ENCODE measurements at places on chromosomes 16 and 17. TPM values are rescaled to one million over a fixed set of nuclear protein-coding genes. Genes with fewer than 3 reads are reported as not detected.

PAFAH1B1 gene
- 113 TPM for total RNA-seq

ASPA gene
- total RNA-seq: not detected

- no peaks in the 10 kb centered on the region for H3K36me3 ChIP-seq
- DNase-seq: no peak
- H3K4me3 ChIP-seq: no peak overlapping the region
- no peak overlapping the region for H3K27ac ChIP-seq
- H3K4me1 ChIP-seq: no peaks in the 10 kb centered on the region
Observed at GRCh38 chr16:55662644-55663031, 6.8 kb downstream of the SLC6A2 start.

GRCh38 chr17:27450416-27450815, 5.8 kb upstream of the KSR1 start:
- no peak overlapping the region for H3K4me3 ChIP-seq
- no peaks in the 10 kb centered on the region for H3K27me3 ChIP-seq
- no peak overlapping the region for H3K27ac ChIP-seq
- no peak for DNase-seq

- peaks cover 22% of the 10 kb centered on the region for H3K27me3 ChIP-seq
- H3K4me3 ChIP-seq: no peak overlapping the region
- H3K27ac ChIP-seq: no peak overlapping the region
Observed at GRCh38 chr17:73533127-73533526, 111.1 kb downstream of the SDK2 start.

DNA sequence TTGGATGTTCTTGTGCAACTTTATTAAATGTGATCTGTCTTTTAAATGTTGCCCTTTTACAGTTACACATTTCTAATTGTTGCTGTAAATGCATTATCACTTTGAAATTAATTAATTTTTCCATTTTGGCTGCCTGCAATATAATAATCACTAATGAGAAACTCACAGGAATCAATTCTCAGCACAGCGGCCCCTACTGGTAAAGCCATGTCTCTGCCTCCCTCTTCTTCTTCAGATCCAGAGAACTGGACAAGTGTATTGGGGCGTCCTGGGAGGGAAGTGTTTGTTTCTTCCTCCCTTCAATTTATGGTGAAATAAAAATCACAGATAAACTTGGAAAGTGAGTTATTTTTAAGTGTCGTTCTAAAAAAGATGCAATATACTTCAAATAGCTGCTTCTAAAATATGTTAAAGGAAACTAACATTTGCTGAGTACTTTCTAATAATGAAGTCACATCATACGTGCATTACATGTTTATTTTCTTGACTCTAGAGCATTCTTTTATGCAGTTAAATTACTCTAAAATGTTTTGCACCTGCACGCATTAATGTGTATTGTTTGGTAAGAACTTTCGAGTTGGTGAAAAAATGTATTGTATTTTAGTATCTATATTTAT, 338.0 kb downstream of the WWOX start:
- H3K4me3 ChIP-seq: no peak overlapping the region
- DNase-seq: no peak
- no peaks in the 10 kb centered on the region for H3K27me3 ChIP-seq
- no peak overlapping the region for H3K27ac ChIP-seq
- H3K36me3 ChIP-seq: no peaks in the 10 kb centered on the region

- H3K36me3 ChIP-seq: no peaks in the 10 kb centered on the region
- DNase-seq: no peak
- H3K4me3 ChIP-seq: no peak overlapping the region
- H3K27ac ChIP-seq: no peak overlapping the region
- peaks cover 66% of the 10 kb centered on the region for H3K27me3 ChIP-seq
- H3K4me1 ChIP-seq: peaks cover 6% of the 10 kb centered on the region
Observed at GRCh38 chr17:1997289-1997926, 27.7 kb downstream of the RTN4RL1 start.

DNA sequence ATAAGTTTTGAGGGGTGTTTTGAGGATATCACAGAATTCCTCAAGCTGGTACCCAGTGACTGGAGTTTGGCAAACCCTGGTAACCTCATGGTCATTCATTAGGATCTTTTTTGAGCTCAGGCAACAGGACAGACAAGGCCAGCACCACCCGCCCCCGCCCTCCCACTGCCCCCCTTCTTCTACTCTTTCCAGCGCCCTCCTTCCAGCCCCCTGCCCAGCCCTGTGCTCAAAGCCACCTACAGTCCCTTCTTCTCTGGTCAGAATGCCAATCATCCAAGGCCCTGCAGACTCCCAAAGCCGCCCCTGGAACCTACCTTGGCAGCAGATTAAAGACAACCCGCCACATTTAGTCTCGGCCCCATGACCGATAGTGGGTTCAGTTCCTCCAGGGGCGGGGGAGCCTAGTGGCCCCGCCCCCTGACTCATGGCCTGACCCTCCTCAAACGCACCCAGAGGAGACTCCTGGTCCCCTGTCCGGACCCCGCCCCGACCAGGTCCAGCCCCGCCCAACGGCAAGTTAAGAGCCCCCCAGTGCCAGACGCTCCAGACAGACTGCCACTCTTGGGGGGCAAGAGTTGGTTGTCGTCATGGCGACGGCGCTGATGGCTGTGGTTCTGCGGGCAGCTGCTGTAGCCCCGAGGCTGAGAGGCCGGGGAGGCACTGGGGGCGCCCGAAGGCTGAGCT, at the start of gene NAGS:
TSS of gene NAGS (plus strand) at position 546 of the 684 bp plus-strand sequence. CDS start at position 588, 42 bp downstream.
- H3K4me1 ChIP-seq: peaks cover 48% of the 10 kb centered on the region
- no peaks in the 10 kb centered on the region for H3K36me3 ChIP-seq
- no peak within 1 kb of the TSS for H3K27ac ChIP-seq
- peaks cover 62% of the 10 kb centered on the region for H3K27me3 ChIP-seq

GRCh38 chr16:75341564-75342307, 90.3 kb upstream of the BCAR1 start:
- H3K4me1 ChIP-seq: no peaks in the 10 kb centered on the region
- no peaks in the 10 kb centered on the region for H3K36me3 ChIP-seq
- no peak for DNase-seq
- no peak overlapping the region for H3K4me3 ChIP-seq

GRCh38 chr16:72590151-72590937, 418.4 kb upstream of the PMFBP1 start:
- H3K36me3 ChIP-seq: no peaks in the 10 kb centered on the region
- no peaks in the 10 kb centered on the region for H3K27me3 ChIP-seq
- H3K4me1 ChIP-seq: no peaks in the 10 kb centered on the region
- no peak overlapping the region for H3K27ac ChIP-seq
- H3K4me3 ChIP-seq: no peak overlapping the region

DNA sequence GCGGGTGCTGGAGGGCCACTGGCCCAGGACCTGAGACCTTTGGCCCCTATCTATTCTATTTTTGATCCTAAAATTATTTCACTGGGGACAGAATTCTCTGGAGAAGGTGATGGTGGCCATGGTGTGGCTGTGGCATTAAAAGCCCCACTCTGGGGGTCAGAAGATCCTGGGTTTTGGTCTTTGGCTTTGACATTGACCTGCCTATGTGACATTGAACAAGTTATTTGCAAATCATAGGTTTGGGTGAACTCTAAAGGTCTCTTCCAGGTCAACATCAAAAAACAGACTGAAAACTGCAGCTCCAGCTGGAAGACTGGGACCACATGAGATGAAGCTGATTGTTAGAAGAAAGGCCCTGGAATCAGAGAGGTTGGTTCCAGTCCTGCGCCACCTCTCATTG, 2.3 kb upstream of the CDH1 start:
- H3K27ac ChIP-seq: no peak overlapping the region
- peaks cover 52% of the 10 kb centered on the region for H3K27me3 ChIP-seq
- H3K36me3 ChIP-seq: no peaks in the 10 kb centered on the region
- H3K4me1 ChIP-seq: peaks cover 2% of the 10 kb centered on the region
- DNase-seq: no peak

GRCh38 chr17:15039366-15039765, 225.8 kb downstream of the PMP22 start:
- no peak for DNase-seq
- no peaks in the 10 kb centered on the region for H3K4me1 ChIP-seq
